GM23338 (cell line): ENCODE measurements at places on chromosomes 7 and 10. TPM values are rescaled to one million over a fixed set of nuclear protein-coding genes. Genes with fewer than 3 reads are reported as not detected.

DNA sequence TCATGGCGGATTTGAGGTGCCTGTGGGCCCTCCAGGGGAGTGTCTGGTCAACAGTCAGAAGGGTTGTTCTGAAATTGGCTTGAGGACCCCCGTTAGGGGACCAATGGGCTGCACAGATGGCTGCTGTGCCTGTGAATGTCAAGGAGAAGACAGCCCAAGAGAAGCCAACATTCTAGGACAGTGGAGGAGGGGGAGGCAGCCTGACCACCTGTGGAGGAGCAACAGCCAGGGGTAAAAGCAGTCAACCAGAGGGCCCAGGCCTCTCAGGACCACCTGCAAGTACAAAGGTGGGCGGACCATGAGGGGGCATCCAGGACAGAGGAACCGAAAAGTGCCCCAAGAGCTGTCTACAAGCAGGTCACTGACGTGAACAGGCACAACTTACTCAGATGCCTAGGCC, 76.6 kb downstream of the VSTM4 start:
- no peak for DNase-seq

The BAIAP2L1 gene
- total RNA-seq = 37.2 and 38.3 TPM in 2 replicates

The CALHM3 gene
- 0.14 TPM in 1 of 2 replicates, not detected in the other for total RNA-seq

The TUBAL3 gene
- not detected in 2 replicates for total RNA-seq

DNA sequence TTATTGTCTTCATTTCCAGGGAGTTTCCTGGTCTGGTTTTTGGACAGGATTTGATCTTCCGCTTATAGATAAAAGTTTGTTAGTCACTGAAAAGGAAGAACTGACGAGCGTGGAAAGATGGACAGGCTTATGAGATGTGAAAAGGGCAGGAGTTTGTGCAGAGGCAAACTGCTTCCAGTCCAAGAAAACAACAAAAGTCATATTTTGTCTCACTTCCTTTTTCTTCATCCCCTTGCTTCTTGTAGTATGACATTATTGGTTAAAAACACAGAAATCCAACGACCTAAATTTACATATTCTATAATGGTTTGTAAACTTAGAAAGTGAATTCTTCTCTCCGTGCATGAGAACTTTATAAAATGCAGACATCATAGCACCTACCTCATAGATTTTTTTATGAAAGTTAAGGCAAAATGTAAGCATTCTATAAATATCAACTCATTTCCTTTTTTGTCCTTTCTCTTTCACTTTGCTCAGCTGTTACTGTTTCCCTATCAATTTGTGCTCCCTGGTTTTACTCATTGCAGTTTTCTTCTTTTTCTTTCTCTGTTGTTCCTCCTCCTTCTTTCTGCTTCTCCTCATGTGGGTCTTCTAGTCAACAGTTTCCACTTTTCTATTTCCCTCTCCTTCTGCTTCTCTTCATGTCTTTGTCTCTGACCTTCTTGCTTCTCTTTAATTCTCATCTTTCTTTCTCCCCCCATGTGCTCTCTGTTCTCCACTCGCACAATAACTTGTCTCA, 370.2 kb downstream of the ARL4A start:
- DNase-seq = no peak

The LRGUK gene
- total RNA-seq = 3.8 and 7.1 TPM in 2 replicates

- DNase-seq = no peak
These were observed 1.1 kb downstream of the NDUFB2 start for GRCh38 chr7:140697447-140698143.

DNA sequence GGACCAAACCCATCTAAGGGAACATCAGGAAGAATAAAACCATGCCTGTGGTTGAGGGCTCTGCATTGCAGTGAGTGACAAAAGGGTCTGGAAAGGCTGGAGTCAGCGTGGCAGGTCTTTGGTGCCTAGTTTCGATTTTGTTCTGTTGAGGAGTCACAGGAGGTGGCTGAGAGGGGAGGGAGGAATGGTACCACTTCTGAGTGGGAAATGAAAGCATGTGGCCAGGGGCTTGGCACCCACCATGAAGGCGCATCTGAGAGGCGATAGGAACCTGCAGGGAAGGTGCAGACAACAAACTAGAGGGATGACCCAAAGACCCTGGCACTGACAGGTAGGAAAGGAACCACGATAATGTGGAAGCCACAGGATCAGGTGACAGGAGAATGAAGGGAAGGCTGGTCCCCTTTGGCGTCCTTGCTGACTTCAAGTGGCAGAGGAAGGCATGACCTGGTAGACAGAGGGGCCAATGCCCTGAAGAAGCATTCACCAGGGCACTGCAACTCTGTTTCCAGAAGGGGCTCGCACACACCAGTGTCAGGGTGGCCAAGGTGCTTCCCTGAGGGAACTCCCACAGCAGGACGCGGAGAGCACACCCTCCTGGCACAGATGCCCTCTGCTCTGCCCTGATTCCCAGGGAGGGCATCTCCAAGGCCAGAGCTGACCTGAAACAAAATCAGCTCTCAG, 41.7 kb downstream of the HIPK2 start:
- no peak for DNase-seq

- DNase-seq = no peak
These were observed 166.1 kb upstream of the KIAA1217 start for GRCh38 chr10:24042884-24043283.

GRCh38 chr7:131431289-131431688, 103.6 kb downstream of the MKLN1 start:
- DNase-seq = no peak

The HECW1 gene
- 19.2 and 21.8 TPM in 2 replicates for total RNA-seq

DNA sequence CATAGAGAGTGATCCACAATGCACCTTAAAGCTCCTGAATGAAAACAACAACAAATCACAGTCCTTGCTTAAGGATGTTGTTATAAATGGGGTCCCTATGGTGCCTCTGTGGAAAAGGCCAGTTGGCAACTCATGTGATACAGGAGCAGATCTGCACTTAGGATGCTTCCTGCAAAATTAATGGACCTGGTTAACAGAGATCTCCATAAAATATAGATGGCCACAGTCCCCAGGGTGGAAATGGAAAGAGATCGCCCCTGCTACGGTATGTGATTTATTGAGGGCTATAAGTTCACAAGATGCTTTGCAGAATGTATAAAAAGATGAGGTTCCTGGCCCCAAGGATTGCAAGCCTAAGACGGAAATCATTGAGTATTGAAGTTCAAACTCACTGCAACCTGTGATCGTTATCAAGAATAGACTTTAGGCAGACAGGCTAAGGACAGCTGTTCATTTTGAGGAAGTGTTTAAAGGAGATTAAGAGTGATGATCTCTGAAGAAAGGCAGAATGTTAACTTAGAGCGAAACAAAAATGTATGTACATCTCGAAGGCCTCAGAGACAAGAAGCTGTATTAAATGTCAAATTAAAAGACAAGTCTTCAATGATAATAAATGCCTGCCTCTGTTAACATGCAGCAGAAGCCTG, 174.1 kb upstream of the PLPP4 start:
- no peak for DNase-seq

GRCh38 chr10:62580396-62580795, 206.2 kb downstream of the ZNF365 start:
- DNase-seq = no peak

DNA sequence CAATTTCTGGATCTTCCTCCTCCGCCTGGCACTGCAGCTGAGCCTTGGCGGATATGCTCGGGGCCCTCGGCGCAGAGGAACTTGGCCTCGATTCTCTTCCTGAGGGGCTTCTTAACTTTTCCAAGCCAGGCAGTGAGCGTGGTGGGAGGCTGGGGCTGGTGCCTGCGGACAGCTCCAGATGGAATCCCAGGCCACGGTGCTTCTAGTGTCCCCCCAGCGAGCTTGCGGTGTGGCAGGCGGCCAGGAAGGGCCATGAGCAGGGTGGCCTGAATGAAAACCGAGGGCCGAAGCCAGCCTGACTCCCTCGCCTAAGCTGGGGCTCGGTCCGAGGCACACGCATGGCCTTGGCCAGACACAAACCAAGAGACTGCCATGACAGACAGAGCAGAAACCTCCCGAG, 31.3 kb downstream of the RCC1L start:
- DNase-seq = no peak

GRCh38 chr10:876438-876837, 55.1 kb downstream of the LARP4B start:
- DNase-seq = no peak

DNA sequence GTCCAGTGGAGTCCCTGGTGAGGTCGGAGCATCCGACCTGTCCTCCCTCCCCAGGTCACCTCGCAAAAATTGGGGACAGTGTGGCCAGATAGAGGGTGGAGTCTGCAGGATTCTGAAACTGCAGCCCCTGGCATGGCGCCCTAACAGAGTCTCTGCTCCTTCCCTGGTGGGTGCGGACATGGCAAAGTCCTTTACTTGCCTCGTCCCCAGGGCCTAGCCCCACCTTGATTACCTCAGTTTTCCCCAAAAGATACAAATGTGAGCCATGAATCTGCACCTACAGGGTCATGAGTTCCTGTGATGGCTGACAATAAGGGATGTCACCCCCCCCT, 47.7 kb downstream of the NPVF start:
- DNase-seq = no peak

The ITPRID1 gene
- total RNA-seq = 0.27 and 0.45 TPM in 2 replicates

DNA sequence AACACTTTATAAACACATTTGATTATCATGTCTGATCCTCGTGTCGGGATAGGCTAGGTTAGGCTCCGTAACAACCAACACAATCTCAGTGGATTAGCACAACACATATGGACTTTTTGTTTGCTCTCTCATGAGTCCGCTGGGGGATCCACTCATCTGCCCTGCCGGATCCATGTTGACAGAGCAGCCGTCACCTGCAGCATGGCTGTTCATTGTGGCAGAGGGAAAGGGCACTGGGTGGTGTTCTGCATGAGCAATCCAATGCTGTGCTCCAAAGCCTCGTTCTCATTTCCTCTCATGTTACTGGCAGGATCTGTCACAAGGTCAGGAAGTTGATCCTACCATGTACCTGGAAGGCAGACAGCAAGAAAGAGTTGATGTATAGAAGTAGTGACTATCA, 62.5 kb upstream of the RAPGEF5 start:
- no peak for DNase-seq
